ENCODE measurements at places on chromosomes 5 and 9.

GRCh38 chr9:3863111-3863528 is 337.3 kb upstream of the RFX3 start:
- peak; percentile 58 for DNase-seq

GRCh38 chr5:107477492-107477891 is 193.2 kb downstream of the EFNA5 start:
- DNase-seq: no peak

DNA sequence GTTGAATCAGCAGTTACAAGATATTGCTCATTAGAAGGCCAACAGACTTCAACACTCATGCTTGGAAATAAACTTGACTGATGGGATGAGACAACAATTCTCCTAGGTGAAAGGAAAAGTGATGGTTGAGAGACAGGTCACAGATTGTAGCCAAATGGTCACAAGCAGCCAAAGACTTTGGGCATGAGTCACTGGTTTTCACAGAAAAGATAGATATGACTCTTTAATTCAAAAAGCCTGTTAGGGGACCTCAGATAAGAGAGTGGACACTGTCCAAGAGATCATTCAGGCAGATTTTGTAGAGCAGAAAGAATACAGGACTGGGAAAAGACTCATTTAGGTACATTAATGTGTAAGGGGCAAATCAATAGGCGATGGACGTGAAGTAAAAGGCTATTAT is 982.5 kb downstream of the MAT2B start:
- no peak for DNase-seq

DNA sequence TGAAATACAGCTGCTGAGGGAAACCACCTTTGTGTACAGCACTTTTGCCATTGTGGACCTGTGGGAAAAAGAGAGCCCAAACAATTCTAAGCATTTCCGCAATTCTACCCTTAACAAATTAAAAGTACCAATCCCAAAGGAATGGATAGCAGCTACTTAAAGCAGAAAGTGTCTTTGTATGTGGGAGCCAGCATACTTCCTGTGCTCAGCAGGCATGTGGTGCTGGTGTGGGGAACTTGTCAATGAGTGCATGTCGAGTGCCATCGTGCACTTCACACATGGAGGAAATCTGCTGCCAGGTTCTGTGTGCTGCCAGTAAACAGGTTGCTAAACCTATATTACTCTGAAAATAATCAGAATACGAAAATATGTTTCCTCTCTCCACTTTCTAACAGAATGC is 399.0 kb downstream of the LRRC70 start:
- peak; percentile 4 for DNase-seq

DNA sequence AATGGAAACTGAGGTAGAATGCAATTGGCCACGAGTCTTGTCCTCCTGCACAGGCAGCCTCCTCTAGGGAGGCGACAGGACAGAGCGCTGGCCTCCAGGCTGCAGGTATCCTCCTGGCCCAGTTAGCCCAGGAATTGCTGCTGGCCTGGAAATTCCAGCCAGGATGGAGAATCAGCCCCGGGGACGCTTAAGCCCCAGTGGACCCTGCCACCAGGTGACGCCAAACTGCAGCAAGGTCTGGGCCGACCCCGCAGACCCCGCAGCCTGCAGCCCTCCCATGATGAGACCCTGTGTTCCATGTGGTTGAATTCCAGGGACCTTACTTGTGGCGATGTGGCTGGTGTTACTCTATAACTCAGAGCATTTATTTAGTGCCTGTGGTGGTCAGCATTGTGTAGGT is 7.3 kb downstream of the CACFD1 start:
- no peak for DNase-seq

- DNase-seq: peak; percentile 90
Measured at GRCh38 chr9:16191691-16192402, 639.0 kb downstream of the CCDC171 start.

GRCh38 chr5:97657239-97657638 is 474.2 kb upstream of the RIOK2 start:
- DNase-seq: peak; percentile 18

GRCh38 chr5:11384441-11385250 is 519.6 kb downstream of the CTNND2 start:
- DNase-seq: no peak

- DNase-seq: no peak
Measured at GRCh38 chr9:70385426-70385825, 29.0 kb downstream of the KLF9 start.

GRCh38 chr9:123480096-123480495 is 124.1 kb downstream of the CRB2 start:
- DNase-seq: no peak

DNA sequence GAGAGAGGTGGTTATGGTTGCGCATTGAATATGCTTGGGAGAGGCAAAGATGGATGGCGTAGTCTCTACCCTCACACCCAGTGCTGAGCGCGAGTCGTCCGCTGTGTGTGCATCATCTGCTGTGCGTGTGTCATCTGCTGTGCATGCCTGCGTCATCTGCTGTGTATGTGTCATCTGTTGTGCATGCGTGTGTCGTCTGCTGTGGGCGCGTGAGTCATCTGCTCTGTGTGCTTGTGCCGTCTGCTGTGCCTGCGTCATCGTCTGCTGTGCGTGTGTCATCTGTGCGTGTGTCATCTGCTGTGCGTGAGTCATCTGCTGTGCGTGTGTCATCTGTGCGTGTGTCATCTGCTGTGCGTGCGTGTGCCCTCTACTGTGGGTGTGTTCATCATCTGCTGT is 68.0 kb upstream of the IRX4 start:
- no peak for DNase-seq

DNA sequence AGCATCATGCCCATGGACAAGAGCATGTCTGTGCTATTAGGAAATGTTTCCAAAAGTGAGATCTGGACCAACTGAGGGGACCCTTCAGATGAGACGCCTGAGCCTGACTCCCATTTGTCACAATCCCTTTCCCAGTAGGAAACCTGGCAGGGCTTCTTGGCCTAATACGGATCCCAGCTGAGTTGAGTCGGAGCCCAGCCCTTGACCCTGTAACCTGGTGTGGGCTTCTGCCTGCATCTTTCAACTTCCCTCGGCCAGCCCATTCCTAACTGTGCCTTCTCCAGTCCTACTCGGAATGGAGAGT is 148.3 kb downstream of the IRX2 start:
- DNase-seq: no peak

DNA sequence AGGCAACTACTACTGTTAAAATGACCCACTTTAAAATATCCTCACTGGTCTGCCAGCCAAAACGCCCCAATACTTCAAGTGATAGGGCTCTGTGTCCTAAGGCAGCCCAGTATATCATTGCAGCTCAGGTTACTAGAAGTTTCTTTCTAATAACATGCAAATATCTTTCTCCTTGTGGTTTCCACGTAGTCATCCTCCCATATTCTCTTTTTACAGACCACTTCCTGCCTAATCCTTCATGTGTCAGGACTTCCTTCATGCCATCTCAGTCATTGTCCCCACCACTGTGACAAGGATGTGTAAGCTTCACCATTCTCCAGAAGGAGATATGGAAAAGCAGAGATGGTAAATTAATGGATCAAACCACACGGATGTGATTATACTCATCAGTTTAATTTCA is 813.7 kb downstream of the MAT2B start:
- no peak for DNase-seq

GRCh38 chr5:167503926-167504720 is 787.3 kb upstream of the WWC1 start:
- no peak for DNase-seq

DNA sequence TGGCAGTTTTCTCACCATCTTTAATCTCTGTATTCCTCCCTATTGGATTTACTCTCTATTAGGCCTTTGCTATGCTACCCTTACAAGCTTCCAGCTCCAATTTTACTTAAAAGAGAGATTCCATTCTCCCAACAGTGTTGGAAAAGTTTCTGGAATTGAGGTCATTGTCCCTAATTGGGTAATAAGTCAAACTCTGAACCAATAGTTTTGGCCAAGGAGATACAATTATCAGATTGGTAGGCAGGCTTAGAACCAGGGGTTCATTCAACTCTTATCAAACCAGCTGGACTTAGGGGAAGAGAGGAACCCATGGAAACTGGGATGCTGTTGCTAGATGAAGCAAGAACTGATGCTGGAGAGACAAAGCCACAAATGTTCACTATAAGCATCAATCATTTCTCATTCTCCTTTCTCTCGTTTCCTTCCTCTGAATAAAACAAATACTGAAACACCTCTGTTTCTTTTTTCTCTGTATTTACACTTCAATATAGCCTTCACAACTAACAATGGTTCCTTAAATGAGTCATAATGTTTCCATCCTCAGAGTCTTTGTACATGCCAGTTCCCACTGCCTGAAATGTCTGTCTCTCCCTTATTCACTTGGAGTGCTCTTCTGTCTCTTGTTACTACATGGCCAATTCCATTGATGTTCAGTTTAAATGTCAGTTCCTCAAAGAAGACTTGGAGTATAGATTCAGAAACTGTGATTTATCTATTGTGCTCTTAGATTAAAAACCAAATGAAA is 587.3 kb downstream of the GABRG2 start:
- no peak for DNase-seq

GRCh38 chr9:93171261-93171990 is 12.5 kb upstream of the WNK2 start:
- DNase-seq: no peak

DNA sequence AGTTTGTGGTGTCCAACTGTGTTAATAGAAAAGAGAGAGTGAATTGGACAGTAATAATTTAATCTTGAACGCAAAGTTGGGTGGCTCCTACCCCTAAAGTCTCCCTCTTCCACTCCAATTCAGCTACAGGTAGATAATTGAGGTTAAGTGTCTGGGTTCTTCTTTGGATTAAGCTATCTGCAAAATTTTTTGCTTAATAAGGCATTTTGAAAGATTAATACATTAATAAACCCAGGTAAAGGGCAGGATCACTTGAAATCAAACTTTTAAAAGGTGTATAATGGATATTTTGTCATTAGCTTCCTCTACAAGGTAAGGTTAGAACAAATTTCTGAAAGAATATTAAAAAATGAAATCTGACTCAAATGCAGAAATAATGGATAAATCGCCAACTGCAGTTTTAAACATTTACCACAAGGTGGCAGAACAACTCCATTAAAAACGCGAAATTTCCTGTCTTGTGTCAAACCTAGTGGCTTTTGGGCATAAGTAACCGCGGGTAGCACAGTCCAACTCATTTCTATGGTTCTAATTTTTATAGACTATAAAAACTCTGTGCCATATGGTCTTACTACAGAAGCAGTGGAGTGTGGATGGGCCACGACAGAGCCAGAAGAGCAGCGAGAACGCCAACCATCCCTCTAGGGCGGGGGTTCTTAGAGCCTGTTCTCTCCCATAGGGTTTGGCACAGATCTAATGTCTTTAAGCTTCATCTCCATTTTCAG is 276.5 kb downstream of the ARHGEF28 start:
- peak; percentile 81 for DNase-seq

DNA sequence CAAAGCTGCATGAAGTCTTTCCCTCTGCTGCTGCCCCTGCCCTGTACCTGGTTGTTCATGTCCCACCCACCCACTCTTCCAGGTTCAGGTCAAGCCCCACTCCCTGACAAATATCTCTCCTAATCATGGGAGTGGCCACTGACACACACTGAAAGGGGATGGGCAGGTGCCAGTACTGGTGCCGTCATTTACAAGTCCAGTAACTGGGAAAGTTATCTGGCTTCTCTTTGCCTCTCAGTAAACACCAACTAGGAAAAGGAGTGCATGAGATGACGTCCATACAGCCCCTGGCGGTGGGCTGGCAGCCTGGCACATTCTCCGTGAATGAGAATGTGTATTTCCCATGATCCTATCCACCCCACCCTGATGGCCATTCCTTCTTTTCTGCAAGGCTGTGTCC is 225.2 kb downstream of the FSTL4 start:
- no peak for DNase-seq

DNA sequence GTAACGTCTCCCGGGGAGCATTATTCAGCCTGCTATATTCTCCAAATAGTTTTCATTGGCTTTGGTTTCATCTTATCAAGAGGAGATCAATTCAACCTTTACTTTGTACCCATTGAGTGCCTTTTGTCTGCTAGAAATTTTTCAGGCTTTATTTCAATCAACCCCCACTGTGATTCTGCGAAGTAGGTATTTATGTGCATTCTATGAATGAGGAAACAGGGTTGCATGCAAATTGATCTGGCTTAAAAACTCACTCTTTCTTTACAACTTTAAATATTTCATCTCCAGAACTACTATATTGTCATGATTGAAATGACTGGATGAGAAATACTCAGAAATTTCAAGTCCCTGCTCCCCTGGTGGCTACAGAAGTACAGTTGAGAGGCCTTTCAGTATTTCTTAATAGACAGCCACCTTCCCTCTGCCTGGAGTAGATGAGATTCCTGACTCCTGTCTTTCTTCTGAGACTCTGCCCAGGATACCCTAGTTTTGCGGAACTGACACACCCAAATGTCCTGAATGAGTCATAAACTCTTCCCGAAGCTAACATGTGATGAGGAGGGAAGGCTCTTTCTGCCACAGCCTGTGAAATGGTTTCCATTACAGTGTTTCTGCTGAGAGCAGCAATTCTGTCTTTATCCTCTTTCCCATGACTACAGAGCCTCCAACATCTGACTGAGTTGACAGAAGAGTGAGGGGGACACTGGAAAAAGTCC is 52.6 kb upstream of the TNC start:
- peak; percentile 15 for DNase-seq

GRCh38 chr5:56060276-56061110 is 65.7 kb upstream of the IL6ST start:
- DNase-seq: no peak

DNA sequence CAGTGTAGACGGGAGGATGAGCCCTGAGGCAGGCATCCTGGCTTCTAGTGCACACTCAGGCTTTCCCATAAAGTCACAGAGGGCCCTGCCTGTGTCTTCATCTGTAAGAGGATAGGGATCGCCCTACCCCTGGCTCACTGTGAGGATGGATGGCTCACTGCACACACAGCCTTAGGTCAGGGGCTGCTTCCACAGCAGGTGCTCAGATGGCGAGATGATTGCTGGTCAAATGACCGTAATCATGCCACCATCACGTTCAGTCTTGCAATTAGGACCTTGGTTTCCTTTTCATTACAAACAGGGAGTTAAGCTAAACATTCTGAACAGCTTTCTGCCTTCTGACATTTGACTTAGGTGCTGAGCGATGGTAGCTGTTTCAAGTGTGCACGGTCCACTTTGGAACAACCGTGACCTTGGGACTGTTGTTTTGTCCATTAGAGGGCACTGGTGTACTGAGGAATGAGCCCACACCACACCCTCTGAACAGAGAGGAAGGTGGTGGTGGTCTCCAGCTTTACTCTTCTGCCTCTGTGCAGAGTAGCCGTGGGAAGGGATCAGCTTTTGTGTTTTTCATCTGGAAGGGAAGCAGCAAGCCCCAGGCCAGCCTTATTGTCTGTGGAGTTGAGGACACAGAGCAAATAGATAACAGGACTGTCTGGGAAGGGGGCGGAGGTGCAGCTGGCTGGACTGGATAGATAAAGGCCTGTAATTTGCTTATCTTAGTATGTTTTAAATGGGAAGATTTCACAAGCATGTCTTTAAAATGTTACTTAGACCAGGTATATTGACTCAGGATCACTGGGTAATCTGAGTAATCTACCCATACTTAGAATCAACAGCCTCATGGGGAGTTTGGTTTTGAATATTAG is 183.1 kb downstream of the TRIO start:
- DNase-seq: no peak

GRCh38 chr9:17928768-17929167 is 349.9 kb downstream of the SH3GL2 start:
- no peak for DNase-seq

GRCh38 chr9:134328841-134329575 is 2.8 kb downstream of the RXRA start:
- peak; percentile 60 for DNase-seq
